ENCODE measurements at places on chromosomes 1 and 21. TPM values are rescaled to one million over a fixed set of nuclear protein-coding genes. Genes with fewer than 3 reads are reported as not detected.
A peak's percentile ranks its signal among the peaks of the same experiment; 100 is the strongest.

The PTPN7 gene
- total RNA-seq: 0.76 TPM

The PMVK gene
- total RNA-seq: 24.0 TPM

The LEMD1 gene
- 11.9 TPM for total RNA-seq

The MASP2 gene
- 0.25 TPM for total RNA-seq

The TTC13 gene
- 12.3 TPM for total RNA-seq

The SYDE2 gene
- 5.3 TPM for total RNA-seq

The LHX8 gene
- not detected for total RNA-seq

DNA sequence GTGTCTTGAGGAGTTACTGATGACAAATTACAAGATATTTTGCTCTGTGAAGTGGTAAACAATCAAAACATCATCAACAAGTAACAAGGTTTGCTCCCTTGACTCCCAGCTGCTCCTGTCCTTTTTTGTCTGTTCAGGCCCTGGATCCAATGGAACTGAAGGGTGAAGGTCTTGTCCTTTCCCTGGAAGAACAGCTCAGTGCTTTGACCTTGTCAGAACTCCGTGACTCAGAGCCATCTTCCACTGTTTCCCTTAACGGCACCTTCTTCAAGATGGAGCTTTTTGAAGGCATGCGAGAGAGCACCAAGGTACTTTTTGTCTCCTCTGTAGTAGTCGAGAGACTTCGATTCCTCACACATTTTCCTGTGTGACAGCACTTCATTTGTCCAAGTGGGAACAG is 29.0 kb downstream of the TRIM45 start:
- no peak for DNase-seq

DNA sequence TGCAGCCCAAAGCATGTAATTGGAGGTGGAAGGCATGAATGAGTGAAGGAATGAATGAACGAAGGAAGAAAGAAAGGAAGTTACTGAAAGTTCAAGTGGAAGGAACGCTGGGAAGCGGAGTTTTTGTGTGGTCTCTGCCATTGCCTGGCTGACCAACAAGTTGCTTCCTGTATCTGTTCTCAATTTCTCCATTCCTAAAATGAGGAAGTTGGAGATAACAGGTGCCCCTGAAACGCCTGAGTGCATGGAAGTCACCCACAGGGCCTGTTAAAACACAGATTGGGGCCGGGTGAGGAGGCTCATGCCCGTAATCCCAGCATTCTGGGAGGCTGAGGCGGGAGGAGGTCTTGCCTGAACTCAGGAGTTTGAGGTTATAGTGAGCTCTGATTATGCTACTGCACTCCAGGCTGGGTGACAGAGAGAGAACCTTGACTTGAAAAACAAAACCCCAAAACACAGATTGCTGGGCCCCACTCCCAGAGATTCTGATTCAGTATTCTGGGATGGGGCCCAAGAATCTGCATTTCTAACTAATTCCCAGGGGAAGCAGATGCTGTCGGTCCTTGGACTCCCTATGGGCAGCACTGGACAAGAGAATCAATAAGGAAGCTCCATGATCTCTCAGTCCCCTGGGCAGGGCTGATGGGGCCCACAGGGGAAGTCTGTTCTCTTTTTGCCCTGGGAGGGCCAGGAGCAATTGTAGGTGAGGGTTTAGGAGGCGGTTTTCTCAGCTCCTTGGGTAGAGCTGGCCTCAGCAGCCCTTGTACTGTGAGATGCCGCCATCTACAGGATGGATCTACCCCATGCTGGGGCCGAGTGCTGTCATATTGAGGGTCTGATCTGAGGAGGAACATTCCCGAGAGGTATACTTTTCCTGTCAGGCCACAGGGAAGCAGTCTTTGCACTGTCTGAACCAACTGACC is 3.3 kb upstream of the CNR2 start:
- peak; percentile 81 for DNase-seq

GRCh38 chr1:153386500-153386901 is 4.4 kb downstream of the S100A8 start:
- no peak for DNase-seq

DNA sequence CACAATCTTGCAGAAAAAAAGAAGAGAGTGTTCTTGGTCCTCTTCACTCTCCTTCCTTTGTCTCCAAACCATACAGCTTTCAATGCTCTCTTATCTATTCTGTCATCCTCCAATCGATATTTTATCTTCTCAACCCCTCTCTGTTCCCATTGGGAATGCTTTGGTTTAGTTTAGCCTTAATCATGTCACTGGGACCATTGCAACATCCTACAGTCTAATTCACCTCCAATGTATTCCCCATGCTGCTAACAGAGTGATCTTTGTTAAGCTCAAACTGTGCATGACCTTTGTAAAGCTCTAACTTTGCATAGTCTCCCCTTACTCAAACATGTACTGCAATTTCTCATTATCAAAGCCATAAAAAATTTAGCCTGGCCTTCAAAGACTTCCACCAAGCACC is 2.9 kb downstream of the MPL start:
- DNase-seq: no peak

DNA sequence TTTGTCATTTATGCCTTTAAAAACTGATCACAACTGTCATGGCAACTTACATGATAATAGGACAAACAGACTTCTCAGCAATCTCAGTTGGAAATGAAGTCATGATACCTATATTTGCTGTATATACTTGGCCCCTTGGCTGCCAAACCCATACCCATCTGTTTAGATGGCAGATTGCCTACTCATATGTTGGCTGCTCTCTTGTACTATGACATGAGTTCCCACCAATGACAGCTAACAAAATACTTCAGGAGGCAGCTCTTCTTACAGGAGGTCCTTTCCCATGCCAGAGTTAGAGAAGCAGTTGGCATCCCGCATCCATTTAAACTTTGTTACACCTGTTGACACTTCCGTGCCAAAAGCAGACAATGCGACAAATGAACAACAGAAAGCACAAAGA is 603.1 kb upstream of the ADGRL2 start:
- DNase-seq: no peak

GRCh38 chr1:167455786-167456446 is 62.4 kb downstream of the CD247 start:
- no peak for DNase-seq

GRCh38 chr1:89910780-89911179 is 84.1 kb upstream of the ZNF326 start:
- peak; percentile 8 for DNase-seq

GRCh38 chr1:59225594-59226316 is 71.1 kb upstream of the FGGY start:
- no peak for DNase-seq

- DNase-seq: no peak
Observed at GRCh38 chr1:78526496-78526895, 35.7 kb downstream of the PTGFR start.

DNA sequence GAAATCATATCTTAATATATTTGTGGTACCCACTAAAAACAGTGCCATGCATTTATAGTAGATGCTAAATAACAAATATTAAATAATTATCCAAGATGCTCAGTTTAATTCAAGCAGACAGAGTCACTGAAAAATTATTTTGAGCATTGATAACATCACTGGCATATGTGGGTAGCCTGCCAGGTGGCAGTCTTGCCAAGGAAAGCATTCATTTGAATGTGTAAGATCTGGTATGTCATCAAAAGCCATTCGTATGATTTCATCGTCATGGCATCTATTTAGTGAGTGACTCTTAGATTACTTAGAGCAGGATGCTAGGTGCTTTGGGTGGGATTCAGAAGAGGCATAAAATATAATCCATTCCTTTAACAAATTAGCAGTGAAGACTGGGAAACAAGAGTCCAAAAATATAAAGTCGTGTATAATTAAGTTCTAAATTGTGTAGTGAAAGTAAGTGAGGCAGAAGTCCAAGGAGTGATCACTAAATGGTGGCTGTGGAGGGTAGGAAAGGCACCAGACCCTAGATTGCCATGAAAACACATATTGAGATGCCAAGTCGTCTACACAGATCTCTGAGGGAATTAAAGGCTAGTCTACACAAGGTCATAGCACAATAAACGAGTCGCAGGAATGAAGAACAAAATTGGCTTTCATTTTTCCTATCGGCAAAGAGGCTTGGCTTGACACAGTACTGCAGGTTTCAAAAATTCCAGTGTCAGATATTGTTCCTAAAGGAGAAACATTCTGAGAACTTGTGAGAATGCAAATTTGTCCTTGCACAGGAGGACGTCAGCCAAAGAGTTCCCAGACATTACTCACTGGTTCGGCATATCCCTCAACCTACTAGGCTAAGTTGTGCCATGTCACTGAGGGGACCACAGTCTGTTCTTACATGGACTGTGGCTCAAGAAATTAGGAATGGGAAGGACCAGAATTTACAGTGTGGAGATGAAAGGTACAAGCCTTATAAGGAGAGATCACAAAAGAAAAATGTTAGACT is 130.8 kb downstream of the LYPLAL1 start:
- DNase-seq: no peak

DNA sequence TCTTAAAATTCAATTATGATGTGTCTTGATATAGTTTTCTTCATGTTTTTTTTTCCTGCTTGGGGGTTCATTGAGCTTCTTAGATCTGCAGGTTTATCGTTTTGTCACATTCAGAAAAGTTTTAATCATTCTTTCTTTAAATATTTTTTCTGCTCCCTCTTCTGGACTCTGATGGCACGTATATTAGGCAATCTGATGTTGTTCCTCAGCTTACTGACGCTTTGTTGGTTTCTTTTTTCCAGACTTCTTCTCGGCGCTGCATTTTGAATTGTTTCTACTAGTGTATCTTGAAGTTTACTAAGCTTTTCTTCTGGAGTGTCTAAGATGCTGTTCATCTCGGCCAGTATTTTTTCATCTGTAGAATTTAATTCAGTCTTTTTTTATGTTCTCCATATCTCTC is 44.8 kb upstream of the FMOD start:
- no peak for DNase-seq

GRCh38 chr1:62735491-62736171 is 47.4 kb upstream of the DOCK7 start:
- DNase-seq: no peak

DNA sequence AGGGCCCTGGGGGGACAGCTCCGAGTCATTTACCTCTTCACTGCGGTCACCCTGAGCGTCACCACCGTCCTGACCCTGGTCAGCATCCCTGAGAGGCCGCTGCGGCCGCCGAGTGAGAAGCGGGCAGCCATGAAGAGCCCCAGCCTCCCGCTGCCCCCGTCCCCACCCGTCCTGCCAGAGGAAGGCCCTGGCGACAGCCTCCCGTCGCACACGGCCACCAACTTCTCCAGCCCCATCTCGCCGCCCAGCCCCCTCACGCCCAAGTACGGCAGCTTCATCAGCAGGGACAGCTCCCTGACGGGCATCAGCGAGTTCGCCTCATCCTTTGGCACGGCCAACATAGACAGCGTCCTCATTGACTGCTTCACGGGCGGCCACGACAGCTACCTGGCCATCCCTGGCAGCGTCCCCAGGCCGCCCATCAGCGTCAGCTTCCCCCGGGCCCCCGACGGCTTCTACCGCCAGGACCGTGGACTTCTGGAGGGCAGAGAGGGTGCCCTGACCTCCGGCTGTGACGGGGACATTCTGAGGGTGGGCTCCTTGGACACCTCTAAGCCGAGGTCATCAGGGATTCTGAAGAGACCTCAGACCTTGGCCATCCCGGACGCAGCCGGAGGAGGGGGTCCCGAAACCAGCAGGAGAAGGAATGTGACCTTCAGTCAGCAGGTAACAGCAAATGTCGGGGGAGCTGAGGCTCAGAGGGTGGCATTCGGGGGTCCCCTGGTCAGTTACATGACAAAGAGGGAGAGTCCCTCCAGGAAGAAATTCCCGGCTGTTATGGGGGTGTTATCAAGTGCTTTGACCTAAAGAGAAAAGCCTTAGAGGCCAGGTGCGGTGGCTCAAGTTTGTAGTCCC is 12.6 kb downstream of the SLC45A1 start:
- DNase-seq: no peak

DNA sequence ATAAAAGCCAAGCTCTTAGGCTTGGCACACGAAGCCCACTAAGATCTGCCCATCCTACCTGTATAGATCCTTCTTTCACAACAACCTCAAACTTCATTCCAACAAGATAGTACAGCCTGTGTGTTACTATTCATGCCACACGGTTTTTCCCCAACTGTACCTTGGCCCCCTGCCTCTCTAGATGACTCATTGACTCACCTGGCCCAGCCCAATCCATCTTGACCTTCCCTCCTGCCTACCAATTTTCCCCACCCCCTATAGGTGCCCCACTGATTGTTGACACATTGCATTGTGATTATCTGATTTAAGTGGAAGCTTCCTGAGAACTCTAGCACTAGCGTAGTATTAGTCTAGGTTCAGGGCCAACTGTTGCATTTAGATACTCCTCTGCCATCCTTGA is 2.0 kb upstream of the CD101 start:
- no peak for DNase-seq

DNA sequence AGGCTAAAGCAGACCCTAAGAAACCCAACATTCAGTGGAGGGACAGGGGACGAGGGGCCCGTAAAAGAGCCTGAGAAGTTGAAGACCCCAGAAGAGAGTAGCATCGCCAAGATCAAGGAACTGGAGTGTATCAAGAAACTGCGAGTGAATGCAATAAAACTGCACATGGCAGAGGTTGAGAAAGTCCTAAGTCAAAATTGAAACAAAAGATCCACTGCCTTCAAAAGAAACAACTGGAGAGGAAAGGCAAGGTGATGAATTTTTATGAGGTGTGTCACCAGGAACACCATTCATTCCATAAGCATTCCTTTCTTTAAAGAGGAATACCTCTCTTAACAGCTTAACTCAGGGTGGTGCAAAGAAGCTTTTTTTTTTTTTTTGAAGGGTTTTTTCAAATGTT is 38.3 kb upstream of the ADORA3 start:
- DNase-seq: no peak

All from HCT116 (cell line).